ENCODE measurements at places on chromosomes 2 and 18.

DNA sequence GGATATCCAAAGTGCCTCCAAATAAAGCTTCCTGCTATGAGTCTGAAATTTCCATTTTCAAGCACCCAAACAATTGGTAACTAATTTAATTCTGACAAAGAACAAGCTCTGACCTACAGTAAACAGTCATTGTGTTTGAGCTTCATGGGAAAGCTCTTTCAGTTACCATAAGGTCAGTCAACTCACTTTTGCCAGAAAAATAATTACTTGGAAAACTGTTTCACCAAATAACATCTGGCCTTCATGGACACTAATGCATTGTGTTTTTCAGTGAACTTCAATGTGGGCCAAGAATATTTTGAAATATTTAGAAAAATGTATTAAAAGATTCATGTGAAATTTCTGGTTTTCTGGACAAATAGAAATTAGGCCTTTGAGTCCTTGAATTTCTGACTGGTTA, 369.9 kb downstream of the GALR1 start:
- DNase-seq = no peak

DNA sequence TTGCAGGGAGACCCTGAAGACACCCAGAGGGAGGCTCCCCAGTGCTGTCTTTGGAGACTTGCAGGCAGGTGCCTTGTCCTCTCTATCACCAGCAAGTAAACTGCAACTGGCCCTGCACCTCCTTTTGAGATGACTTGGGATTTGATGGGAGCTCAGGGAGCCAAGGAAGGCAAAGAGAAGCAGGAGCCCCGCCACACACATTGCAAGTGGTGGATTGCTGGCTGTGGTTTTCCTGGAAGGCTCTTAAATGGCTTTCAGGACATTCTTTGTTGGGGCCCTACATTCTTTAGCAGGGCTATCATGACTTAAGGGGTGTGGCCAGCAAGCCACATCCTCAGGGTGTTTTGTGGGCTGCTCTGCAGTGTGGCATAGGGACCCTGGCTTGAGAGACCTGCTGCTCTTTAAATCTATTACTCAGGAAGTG, 39.9 kb upstream of the CDC42EP3 start:
- no peak for DNase-seq

DNA sequence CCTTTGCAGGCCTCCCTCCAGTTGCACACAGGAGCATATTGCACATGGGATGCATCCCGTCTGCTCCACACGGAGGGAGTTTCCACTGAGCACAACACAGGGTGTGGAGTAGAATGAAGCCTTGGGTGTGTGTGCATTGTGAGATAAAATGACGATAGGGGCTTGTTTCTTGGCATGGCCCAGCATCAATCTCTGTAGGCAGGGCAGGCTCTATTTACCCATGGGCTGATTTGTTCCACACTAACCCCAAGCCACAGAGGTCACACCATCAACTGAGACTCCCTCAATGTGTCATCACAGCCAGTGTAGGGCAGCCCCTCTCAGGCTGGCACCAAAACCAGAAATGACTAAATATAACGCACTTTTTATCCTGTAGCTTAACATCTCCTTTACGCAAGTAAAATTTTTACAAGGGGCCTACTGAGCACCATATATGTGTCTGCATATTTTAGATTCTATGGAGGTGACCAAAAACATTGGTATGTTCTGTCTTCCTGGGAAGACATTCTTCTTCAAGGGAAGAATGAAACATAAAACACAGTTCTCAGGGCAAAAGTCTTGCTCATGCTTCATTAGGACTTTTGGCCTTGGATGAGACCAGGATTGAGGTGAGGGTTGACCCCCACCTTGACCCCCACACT, 2.7 kb upstream of the GKN1 start:
- DNase-seq = no peak

DNA sequence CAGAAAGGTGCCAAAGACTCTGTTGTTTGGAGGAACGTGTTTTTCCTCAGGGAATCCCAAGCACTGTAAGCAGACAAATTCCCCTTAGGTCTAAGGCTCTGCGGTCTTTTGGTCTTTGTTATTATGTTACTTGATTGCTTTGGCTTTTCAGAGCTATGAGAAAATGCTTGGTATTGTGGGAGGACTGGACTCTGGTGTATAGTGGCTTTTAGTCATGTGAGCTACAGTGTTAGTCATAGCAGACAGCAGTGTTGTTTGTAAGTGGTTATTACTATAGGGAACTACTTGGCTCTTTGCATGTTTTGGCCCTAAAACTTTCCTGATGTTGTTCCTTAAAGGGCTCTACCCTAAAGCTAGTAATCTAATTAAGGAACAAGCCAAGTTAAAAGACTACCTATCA, 956.2 kb upstream of the LRATD1 start:
- DNase-seq = no peak

- DNase-seq = peak; percentile 38
Measured at GRCh38 chr2:45962177-45962921, 310.9 kb downstream of the PRKCE start.

DNA sequence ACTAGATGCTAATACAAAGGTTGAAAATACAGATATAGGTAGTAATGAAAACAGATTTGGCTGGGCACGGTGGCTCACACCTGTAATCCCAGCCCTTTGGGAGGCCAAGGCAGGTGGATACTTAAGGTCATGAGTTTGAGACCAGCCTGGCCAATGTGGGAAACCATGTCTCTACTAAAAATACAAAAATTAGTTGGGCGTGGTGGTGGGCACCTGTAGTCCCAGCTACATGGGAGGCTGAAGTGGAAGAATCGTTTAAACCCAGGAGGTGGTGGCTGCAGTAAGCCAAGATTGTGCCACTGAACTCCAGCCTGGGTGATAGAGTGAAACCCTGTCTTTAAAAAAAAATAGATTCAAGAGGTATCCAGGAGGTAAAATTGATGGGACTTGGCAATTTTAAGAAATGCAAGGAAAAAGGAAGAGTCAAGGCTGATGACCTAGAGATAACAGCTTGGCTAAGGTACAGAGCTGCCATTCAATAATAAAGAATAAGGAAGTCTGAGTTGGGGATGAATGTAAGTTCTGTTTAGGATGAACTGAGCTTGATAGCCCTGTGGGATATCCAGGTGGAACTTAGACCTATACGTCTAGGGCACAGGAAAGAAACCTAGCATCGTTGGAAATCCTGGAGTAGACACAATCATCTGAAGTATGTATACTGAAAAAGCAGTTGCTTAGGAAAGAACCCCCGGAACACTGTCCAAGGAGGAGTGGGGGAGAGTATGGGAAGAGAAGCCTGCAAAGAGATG, 9.1 kb downstream of the MAT2A start:
- DNase-seq = no peak

DNA sequence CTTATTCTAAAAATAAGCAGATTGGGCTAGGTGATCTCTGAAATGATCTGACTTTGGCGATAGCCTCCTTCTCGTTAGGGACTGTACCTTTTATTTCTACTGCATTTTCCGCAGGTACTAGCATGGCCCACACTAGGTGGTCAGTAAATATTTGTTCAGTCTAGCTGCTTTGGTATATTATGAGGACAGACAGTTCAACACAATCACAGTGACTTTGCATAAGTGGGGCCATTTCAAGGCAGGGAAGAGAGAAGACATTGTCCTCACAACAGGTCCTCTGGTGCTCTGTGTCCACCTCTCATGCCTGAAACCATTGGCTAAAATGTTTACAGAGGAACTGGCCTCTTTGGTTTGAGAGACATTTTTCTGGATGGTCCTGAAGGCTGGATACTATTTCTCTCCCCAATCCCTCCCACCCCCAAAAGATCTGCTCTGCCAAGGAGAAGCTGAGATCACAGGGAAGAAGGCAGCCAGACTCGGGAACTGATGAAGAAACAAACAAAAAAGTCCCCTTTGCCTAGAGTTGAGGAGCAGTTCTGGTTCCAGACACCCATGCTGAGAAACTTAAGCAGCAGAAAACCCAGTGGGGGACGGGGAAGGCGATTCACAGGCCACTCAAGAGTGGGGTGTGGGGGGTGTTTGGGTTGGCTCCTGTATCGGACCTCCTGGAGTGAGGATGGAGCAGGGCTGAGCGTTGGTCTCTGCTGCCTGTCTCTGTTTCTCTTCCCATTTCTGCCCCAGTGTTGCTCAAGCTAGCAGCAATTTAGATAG, 2.9 kb upstream of the TNP1 start:
- DNase-seq = no peak

DNA sequence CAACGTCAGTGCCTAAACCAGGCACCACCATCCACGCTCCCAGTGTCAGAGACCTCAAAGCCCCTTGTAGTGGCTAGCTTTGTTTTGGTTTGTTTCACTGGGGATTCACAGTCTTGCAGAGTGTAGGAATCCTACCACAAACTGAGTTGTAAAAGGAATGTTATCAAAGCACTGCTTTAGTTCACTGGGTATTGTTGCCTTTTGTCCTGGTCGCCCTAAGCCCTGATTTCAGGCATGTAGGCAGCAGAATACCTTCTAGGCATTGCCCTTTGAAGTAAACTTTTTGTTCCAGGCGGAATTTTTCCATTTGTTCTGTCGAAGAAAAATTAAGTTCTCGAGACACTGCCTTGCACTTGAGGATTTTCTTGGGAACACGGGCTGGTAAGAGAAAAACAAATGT, 29.4 kb downstream of the PTMA start:
- DNase-seq = no peak

DNA sequence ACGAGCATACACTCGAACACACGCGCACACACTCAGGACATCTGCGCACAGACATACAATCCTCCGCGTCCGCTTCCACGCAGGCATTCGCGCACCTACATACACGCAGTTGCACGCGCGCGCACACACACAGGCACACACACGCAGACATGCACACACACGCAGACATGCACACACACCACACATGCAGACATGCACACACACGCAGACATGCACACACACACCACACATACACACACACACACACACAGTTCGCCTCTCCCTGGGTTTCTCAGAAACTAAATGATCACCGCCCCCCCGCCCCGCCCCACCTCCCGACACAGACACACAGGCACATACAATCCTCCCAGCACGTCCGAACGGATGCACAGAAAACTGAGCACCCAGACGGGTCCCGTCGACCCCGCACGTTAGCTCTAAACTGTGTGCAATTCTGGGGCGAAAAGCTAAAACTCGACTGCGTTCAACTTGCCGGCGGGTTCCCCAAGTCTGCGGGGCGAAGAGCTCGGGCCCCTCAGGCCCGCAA, 1.0 kb downstream of the EPHA4 start:
- peak; percentile 24 for DNase-seq

DNA sequence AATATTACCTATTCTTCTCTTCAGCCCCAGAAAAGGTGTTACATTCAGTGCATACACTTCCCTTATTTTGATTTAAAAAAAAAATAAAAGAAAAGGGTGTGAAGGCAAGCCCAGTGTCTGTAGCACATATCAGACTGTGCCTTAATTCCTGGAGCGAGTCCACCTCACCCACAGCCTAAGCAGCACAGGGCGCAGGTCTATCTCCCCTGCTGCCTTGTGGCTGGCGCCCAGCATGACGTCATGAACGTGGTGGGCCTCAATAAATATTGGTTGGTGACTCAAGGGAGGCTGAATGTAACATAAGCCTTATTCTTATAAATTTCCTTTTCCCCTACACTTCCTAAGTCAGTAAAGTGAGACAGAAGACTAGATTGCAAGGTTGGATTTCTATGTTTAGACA, 26.4 kb downstream of the ST3GAL5 start:
- DNase-seq = no peak

DNA sequence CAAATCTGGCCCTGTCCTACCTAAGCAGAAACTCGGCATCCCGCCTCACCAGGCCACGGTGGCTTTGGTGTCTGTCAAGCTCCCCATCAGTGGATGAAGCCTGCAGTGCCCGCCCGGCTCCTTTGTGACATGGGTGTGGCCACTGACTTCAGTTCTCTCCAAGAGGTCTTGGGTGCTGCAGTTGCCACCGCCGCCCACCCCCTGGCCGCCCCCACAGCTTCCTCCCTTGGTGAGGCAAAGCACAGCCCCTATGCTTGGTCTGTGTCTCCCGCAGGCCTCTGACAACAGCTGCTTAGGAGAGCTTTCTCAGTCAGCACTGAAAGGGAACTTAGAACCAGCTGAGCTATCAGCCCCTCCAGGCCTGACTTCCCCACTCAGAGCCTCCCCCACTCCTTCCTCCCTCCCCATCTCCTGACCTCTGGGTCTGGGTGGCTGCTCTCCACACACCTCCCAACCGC, 22.9 kb upstream of the GPR55 start:
- no peak for DNase-seq

GRCh38 chr2:153291718-153292117, 186.8 kb downstream of the RPRM start:
- no peak for DNase-seq

- no peak for DNase-seq
Measured at GRCh38 chr18:73461780-73462059, 593.9 kb upstream of the NETO1 start.

- no peak for DNase-seq
Measured at GRCh38 chr2:70816726-70817125, 3.7 kb downstream of the CLEC4F start.

DNA sequence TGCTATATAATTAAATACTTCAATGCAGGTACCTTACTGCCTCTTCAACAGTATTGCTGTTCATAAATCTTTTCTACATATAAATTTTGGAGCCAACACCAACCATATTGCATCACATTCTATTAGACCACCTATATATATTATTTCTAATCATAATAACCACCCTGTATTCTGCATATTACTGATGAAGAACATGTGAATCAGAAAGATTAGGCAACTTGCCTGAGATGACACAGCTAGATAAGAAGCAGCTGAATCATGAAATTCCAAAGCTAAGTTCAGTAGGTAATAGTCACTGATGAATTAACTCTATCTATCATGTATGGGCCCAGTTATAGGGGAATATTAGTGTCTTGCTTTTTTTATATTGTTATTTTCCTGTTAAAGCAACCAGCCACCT, 161.8 kb downstream of the AGPS start:
- no peak for DNase-seq

DNA sequence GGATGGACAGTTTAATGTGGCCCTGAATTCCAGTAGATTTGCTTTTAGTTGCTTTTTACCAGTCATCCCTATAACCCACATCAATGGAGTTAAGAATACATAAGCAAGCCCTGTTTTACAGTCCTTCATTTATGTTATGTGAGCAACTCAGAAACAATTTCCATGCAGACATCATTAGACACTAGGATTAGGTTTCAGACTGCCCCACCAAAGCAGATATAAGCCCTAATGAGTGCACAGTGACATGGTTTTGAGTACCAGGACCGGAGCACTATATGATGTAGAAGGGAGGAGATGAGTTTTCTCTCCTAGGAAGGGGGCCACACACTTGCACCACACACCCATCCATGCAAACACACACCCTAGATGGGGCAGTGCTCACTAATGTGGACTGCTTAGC, 15.5 kb downstream of the KCNS3 start:
- no peak for DNase-seq

DNA sequence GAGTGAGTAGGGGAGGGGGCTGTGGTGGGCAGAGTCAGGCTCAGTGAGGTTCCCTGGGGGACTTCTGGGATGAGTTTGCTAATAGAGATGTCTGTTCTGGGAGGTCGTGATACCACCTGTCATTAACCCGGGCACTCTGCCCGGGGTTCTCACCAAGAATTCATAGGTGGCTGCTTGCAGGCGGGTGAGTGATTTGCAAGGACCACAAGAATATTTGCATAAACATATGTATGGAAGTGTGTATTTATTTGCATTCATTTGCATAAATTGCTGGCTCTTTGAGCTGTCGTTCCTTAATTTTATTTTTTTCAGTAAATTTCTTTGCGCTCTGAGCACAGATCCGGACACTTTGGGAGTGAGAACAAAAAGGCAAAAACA, 260.0 kb downstream of the ATAD2B start:
- no peak for DNase-seq

Measured in colonic mucosa (tissue), 4 donors.